Right atrium auricular region (tissue), 2 donors: ENCODE measurements at places on chromosomes 2 and 18. TPM values are rescaled to one million over a fixed set of nuclear protein-coding genes. Genes with fewer than 3 reads are reported as not detected.

DNA sequence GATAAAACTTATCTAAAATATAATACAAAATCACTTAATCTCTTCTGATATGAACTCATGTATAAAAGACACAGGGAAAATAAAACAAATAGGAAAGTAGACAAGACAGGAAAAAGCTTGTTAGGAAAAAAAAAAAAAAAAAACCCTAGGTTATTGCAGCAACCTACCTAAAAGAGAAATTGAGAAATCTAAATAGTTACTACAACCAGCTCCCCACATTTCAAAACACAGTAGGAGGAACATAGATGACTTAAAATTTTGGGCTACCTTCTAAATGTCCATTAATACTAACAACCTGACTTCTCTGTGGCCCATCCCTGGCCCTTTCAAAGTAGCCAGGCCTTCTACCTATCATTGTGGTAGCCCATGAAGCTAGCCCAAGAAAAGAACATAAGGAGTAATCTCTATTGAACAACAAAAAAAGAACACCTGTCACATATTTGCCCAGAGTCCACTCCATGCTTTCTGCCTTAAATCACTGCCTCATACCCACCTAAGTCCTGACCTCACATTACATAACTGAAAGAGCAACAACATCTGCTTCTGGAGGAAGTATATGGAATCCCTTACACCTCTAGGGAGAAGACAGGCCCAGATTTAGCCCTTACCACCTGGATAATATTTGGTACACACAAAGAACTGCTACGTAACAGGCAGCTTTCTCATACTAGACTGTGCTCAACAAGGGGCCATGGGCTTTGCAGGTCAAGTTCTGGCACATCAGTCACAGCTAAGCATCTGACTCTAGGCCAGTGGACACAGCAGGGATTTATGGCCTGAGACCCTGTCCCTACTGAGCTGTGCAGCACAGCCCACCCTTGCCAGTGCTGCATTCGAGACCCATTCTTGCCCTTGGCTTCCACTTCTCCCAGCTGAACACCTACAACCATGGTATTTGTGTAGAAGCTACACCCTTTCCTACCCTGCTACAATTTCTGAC is 8.5 kb downstream of the SUCLG1 start:
- no peak for DNase-seq

- DNase-seq: no peak
These were observed 139.5 kb upstream of the LRATD1 start for GRCh38 chr2:14492920-14493503.

DNA sequence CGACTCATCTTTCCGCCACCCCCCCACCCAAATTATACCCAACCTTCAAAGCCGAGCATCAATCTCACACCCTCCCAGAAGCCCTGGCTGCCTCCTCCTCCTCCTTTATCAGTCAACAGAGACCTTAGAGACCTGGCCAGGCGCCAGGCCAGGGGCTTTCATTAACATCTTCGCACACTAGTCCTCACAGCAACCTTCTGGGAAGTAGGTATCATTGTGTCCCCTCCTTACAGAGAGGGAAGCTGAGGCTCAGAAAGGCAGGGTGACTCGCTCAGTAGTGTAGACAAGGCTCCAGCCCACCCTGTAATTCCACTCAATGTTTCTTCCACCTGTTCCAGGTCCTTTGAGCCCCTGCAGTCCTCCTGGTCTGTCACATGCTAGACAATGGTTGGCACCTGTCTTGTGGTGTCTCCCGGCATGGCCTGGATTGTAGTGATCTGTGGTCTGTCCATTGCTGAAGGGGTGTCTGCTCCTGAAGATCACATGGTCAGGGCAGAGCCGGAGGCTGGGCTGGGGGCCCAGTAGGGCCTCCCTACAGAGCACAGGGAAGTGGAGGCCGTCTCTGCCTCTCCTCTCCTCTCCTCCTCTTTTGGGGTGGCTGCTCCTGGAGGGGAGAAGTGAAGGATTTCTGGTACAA is 36.0 kb downstream of the KLHL29 start:
- no peak for DNase-seq

Gene C1GALT1C1L
- total RNA-seq: 0.98 TPM

Gene HOXD1
- not detected for total RNA-seq

- DNase-seq: no peak
These were observed 94.1 kb upstream of the OTOS start for GRCh38 chr2:240234503-240234951.
